ENCODE measurements at places on chromosomes 3 and 15.

GRCh38 chr3:41997702-41998550 lies 36.0 kb upstream of the ULK4 start:
- no peak for DNase-seq

GRCh38 chr3:166444756-166445155 lies 607.5 kb upstream of the BCHE start:
- DNase-seq: no peak

- DNase-seq: no peak
These were observed 288.9 kb downstream of the EFHB start for GRCh38 chr3:19645093-19645492.

DNA sequence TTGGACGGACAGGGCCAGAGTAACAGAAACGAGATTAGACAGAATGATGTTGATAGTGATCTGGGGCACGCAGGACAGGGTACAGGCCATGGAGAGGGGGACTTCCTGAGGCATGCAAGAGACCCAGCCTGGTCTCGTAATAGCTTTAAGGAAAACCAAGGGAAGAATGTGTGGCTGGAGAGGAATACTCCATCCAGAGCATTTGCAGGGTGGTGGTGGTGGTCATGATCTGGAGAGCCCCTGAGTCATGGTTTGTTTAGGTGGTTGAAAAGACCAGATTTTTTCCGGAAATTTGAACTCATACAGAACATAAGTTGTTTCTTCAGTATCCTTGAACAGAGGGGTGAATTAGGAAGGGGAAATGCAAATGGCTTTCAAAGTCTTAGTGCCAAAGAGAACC lies 138.5 kb downstream of the DUT start:
- DNase-seq: no peak

- DNase-seq: no peak
These were observed 1.6 kb downstream of the TRA2B start for GRCh38 chr3:185936273-185936629.

DNA sequence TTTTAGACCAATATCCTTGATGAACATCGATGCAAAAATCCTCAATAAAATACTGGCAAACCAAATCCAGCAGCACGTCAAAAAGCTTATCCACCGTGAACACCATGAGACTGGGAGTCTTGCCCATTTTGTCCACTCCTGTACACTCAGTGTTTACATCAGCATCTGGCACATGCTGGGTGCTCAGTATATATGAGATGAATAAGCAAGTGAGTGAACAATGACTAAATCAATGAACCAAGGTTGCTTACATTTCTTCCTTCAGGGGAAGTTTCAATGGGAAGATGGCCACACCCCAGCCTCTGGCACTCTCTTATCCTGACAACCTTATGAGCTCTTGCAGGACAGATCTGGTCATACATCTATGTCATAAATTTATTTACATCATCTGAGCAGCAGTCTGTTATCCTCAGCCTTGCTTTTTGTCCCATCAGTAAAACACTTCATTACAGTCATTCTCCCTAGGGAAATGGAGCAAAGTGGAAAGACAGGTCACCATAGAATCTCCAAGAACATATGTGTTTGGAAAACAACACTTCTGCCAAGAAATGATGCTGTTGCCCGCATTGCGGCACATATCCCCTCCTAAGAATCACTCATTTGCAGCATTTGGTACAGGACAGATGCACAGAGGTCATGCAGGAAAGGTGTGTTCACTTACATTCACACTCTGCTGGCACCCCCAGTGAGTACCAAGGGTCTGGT lies 171.8 kb upstream of the EIF1B start:
- no peak for DNase-seq

DNA sequence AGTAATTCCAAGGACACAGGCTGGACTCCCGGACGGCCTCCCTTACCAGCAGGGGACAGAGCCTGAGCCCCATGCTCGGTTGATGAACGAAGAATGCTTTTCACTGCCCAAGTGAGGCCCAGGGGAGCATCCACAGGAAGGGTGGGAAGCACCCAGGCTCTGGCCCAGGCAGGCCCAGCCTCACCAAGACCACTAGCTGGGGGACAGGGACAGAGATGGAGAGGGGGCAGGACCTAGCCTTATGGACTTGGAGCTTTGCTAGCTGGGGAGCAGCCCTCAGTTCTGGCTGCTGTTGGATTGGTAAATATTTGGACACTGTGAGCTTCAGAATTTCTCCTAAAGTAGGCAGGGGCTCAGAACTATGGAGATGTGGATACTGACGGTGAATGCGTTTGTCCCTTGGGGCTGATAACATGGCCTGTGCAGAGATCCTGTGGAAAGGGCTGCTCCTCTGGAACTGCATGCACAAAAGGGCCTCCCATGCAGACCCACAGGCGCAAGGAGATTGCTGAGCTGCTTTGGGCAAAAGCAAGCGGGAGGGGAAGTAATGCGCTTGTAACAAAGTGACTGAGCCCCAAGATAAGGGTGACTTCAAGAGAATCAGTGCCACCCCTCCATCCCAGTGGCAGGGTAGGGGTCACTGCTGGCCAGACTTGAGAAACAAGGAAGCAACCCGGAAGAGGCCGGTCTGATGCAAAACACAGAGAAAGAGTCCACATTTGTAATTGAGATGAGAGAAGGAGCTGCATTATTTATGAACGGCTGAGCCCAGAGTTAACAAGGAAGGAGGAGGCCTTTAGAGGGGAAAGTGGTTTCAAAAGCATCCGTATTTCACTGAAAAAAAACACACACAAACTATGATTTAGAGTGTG lies 70.1 kb upstream of the MEF2A start:
- DNase-seq: no peak

GRCh38 chr3:194775731-194776130 lies 90.0 kb downstream of the FAM43A start:
- DNase-seq: no peak

- no peak for DNase-seq
These were observed 4.5 kb downstream of the THBS1 start for GRCh38 chr15:39585389-39585841.

GRCh38 chr3:80040067-80040466 lies 272.3 kb upstream of the ROBO1 start:
- DNase-seq: no peak

GRCh38 chr15:85473455-85473854 lies 93.1 kb downstream of the AKAP13 start:
- no peak for DNase-seq

- DNase-seq: no peak
These were observed 8.8 kb downstream of the RPL32 start for GRCh38 chr3:12832350-12833221.

- no peak for DNase-seq
These were observed 328.2 kb upstream of the LRRFIP2 start for GRCh38 chr3:37502621-37503020.

DNA sequence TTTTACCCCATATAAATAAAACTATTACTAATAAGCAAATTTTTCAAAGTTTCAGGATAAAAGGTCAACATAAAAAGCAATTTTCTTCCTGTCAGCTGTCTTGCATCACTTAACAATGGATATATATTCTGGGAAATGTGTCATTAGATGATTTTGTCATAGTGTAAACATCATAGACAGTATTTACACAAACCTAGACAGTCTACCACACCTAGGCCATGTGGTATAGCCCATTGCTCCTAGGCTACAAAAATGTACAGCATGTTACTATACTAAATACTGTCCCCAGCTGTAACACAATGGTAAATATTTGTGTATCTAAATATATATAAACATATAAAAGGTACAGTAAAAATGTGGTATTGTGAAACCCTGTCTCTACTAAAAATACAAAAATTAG lies 156.7 kb downstream of the ANO10 start:
- DNase-seq: no peak

DNA sequence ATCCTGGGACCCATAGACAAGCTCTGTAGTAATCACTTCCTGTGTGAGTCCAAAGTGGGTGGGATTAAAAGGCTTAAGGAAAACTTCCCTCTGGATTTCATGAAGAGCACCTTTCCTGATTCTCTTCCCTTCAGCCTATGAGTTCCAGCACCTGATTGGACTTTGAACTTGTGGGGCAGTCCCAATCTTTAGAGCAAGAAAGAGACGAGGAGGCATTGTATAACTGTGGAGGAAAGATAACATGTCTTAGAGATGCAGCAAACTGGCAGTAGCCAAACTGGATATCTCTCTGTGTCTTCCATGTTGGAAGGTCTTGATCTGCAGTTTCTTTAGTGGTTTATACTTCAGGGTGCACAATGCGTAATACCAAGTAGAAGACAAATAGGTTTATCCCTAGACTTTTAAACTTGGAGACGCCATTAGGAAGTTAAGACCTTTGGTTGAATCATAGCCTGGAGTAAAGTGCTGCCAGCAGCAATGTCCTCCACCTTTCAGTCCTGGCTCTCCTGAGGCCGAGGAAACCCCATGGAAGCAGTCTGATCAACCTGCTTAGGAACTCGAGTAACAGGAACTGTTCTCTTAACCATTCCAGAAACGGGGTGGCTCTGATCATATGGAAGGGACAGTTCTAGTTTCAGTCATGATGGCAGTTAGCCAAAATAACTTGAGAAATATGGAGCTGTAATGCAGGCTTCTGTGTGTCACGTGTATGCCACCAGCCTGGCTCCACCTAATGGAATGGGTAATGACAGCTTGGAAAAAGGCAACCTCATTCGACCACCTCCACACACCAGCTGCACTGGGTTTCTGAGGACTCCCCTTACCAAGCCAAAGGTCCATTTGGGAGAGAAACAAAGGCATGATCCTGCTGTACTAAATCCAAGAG lies 4.7 kb downstream of the EIF1B start:
- peak; percentile 48 for DNase-seq

DNA sequence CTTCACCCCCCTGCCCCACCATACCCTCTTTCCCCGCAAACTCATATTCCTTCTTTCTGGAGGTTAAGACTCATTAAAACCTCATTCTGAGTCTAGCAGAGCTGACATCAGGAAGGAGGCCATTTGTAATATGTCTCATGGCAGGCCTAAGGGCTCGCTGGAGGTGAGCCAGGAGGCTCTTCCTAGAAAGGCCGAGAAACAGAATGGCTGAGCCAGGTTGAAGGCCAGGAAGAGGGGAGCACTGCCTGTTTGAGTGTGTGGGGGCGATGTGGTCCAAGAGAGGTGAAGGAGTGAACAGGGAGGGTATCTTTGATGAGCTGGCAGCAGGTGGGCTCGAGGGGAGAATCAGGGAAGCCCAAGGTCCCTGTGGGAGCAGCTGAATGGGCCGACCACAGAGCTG lies 317.3 kb downstream of the TLE3 start:
- no peak for DNase-seq

GRCh38 chr3:149605902-149606301 lies 51.9 kb downstream of the WWTR1 start:
- no peak for DNase-seq

GRCh38 chr3:52068055-52068571 lies 11.7 kb upstream of the DUSP7 start:
- DNase-seq: no peak

- DNase-seq: no peak
These were observed 48.7 kb upstream of the HACD2 start for GRCh38 chr3:123633530-123633929.

GRCh38 chr3:194203482-194204041 lies 67.6 kb downstream of the HES1 start:
- no peak for DNase-seq

DNA sequence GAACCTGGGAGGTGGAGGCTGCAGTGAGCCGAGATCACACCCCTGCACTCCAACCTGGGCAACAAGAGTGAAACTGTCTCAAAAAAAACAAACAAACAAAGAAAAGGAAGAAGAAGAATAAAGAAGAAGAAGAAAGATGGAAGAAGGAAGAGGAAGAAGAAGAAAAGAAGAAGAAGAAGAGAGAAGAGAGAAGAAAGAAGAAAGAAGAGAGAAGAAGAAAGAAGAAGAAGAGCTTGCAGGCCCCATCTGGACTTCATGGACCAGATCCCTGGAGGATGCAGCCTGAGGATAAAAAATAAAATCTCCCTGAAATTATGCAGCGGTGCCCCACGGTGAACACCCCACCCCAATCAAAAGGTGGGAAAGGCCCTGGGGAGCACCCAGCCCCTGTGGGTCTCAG lies 8.8 kb upstream of the MESP1 start:
- DNase-seq: no peak

GRCh38 chr3:13202744-13203397 lies 129.6 kb upstream of the IQSEC1 start:
- no peak for DNase-seq

DNA sequence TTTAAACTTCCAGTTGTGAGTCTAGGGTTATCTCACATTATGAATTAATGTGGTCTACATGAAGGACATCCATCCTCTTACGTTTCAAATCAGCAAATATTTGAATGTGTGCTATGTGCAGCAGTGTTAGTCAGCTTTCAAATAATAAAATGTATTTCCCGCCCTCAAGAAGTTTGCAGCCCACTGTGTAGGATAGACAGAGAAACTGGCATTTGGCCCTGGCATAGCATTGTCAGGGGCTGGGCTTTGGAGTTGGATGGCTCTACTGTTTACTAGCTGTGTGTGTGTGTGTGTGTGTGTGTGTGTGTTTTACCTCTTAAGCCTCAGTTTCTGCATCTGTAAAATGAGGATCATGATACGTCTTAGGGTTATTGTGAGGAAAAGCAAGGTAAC lies 400.5 kb upstream of the C2CD4B start:
- no peak for DNase-seq

DNA sequence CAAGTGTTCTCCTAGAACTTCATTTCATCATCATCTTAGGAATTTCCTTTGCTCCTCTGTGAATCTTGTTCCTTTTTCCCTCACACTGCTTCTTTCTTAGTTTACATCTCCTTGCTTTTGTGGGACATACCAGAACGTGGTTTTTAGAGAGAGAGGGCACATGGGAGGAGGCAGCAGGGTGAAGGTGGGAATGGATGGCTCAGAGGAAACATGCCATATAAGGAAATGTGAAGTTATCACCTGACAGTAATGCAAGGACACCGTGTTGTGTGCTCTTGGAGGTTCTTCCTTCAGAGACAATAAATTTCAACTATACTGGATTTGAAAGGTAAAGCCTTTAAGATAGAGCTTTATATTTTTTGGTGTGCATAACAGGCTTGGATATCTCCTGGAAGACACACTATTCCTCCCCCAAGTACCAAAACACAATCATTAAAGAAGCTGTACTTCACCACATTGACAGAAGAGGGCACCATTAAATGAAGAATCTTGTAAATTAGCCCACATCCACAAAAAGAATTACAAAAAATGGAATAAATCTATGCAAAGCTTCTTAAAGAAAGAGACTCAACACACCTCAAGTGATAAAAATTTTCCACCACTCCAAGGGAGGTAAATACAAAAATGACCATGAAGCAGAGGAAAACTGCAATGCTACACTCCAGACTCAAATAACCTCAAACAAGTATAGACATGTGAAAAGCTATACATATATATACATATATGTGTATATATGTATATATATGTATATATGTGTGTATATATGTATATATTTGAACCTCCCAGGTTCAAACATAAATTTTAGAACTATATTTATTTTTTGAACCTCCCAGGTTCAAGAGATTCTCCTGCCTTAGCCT lies 26.1 kb downstream of the RPL39L start:
- no peak for DNase-seq

GRCh38 chr15:80861731-80862170 lies 82.6 kb downstream of the CEMIP start:
- DNase-seq: peak; percentile 60

GRCh38 chr3:161081633-161082032 lies 23.5 kb downstream of the B3GALNT1 start:
- DNase-seq: no peak

GRCh38 chr15:58393241-58393662 lies 38.5 kb upstream of the LIPC start:
- no peak for DNase-seq

- DNase-seq: no peak
These were observed 32.8 kb upstream of the TOP2B start for GRCh38 chr3:25697553-25697952.

GRCh38 chr3:139627759-139628158 lies 50.0 kb downstream of the NMNAT3 start:
- no peak for DNase-seq

GRCh38 chr3:81029861-81030260 lies 731.6 kb downstream of the GBE1 start:
- no peak for DNase-seq
